Nasal cavity respiratory epithelium epithelial cell of viscerocranial mucosa (primary cell): ENCODE measurements at places on chromosomes 3 and 15. TPM values are rescaled to one million over a fixed set of nuclear protein-coding genes. Genes with fewer than 3 reads are reported as not detected.

Gene PDCD10
- 110 and 122 TPM in 2 replicates for total RNA-seq

Gene ATP13A5
- 0.07 TPM in 1 of 2 replicates, not detected in the other for total RNA-seq

Gene MFSD1
- 44.4 and 109 TPM in 2 replicates for total RNA-seq

Gene LRRC31
- total RNA-seq, result not detected in 2 replicates

Gene HYAL2
- 59.1 and 76.5 TPM in 2 replicates for total RNA-seq

Gene IGSF11
- total RNA-seq, result under 0.01 and 0.21 TPM in 2 replicates

Gene TLR9
- 0.07 TPM in 1 of 2 replicates, not detected in the other for total RNA-seq

Gene EXD1
- total RNA-seq, result 0.21 and 1.4 TPM in 2 replicates

Gene FRMD5
- total RNA-seq, result 2.7 and 2.8 TPM in 2 replicates

Gene COL6A6
- total RNA-seq, result not detected in 2 replicates

Gene MYD88
- total RNA-seq, result 18.8 and 33.0 TPM in 2 replicates

Gene SACM1L
- 29.4 and 62.9 TPM in 2 replicates for total RNA-seq
